ENCODE measurements at places on chromosomes 2 and 18.
A peak's percentile ranks its signal among the peaks of the same experiment; 100 is the strongest.

- peaks cover 5% of the 10 kb centered on the region for H3K36me3 ChIP-seq
- H3K27ac ChIP-seq = no peak overlapping the region
- peaks cover 12% of the 10 kb centered on the region for H3K4me1 ChIP-seq
These were observed 145.1 kb upstream of the ITGB6 start for GRCh38 chr2:160345071-160345764.

- no peak for DNase-seq
- H3K4me3 ChIP-seq = no peak overlapping the region
- no peak overlapping the region for H3K27ac ChIP-seq
- H3K4me1 ChIP-seq = peaks cover 10% of the 10 kb centered on the region
These were observed 6.4 kb downstream of the DPP4 start for GRCh38 chr2:162067596-162067995.

DNA sequence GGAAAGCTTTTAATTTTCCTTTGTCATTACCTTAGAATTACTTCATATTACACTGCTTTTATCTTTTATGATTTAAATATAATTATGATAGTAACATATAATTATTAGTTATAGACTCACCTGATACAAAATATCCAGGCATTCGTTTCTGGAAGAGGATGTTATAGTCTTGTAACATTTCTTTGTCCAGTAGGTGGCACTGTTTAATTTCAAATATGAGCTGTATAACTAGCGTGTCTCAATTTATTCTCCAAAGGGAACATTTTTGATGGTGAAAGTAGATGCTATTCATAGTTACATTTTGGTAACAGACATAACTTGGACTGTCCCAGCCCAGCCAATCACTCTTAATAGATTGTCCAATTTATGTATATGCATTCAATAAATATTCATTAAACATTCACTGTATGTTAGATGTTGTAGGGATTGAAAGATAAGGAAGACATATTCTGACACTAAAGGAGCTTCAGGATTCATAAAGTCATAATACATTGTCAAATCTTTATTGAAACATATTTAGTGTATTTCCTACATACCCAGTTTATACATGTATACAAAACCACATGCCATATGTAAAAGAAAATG, 19.2 kb downstream of the DAW1 start:
- no peaks in the 10 kb centered on the region for H3K27me3 ChIP-seq
- no peak overlapping the region for H3K27ac ChIP-seq
- H3K4me1 ChIP-seq = 0 out of 2 replicates have a peak, but pooled peaks cover 1% of the 10 kb centered on the region
- peak; percentile 61 for DNase-seq
- H3K36me3 ChIP-seq = no peaks in the 10 kb centered on the region
- no peak overlapping the region for H3K4me3 ChIP-seq

DNA sequence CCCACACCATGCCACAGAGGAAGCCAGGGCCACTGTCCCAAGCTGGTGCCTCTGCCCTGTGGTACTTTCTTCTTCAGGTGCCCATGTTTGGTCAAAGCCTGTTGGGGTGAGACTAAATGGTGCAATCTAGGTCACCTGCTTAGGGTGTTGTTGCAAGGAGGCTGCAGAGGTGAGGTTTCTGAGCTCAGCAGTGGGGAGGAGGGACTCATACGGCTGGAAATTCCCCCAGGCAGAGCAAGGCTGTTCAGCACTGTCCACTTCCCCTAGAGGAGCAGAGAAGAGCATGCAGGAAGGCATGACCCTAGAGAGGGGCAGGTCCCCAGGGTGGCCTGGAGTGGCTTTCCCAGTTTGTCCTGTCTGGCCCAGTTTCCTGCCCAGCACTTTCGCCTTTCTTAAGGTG, 211.0 kb downstream of the HAUS1 start:
- DNase-seq = no peak
- no peak overlapping the region for H3K27ac ChIP-seq
- H3K27me3 ChIP-seq = peaks cover 9% of the 10 kb centered on the region

GRCh38 chr2:127712999-127713398, 11.7 kb downstream of the SFT2D3 start:
- H3K4me3 ChIP-seq = no peak overlapping the region
- peaks cover 31% of the 10 kb centered on the region for H3K36me3 ChIP-seq
- DNase-seq = no peak
- H3K4me1 ChIP-seq = no peaks in the 10 kb centered on the region

DNA sequence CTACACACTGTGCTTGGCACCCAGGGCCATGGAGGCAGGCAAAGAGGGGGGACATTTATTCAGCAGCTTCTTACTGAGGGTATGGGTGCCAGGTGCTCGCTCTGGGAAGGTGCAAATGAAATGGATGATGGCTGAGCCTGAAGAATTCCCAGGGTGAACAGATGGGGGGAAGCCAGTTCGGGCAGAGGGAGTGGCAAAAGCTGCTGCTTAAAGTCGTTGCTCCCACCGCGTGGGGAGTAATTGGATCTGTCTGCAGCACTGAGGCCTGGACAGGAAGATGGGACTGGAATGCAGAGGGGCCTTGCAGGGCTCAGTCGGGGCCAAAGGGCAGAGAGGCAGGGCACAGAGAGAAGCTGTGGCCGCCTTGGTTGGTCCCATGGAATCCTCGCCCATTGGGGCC, 51.2 kb downstream of the NEDD4L start:
- no peak overlapping the region for H3K27ac ChIP-seq
- no peak for DNase-seq
- no peak overlapping the region for H3K4me3 ChIP-seq
- no peaks in the 10 kb centered on the region for H3K36me3 ChIP-seq

DNA sequence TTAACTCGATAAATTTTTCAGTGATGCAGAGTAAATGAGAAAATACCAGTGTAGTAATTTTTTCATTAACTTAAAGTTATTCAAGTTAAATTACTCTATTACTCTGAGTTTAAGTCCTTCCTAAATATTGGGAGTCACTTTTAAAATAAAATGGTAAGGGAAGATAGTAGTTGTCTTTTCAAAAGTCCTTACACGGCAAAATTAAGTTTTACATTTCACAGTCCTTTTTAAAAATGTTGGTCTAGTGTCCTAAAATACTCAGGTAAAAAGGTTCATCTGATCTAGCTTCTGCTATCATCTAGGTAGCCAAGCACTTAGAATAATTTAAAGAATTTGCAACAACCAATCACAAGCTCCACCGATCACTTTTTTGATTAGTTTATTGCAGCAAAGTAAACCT, 146.9 kb downstream of the MEMO1 start:
- H3K4me1 ChIP-seq = peaks cover 2% of the 10 kb centered on the region
- no peak overlapping the region for H3K27ac ChIP-seq
- no peak for DNase-seq
- H3K27me3 ChIP-seq = no peaks in the 10 kb centered on the region
